ENCODE measurements at places on chromosomes 1 and 21.
A peak's percentile ranks its signal among the peaks of the same experiment; 100 is the strongest.

DNA sequence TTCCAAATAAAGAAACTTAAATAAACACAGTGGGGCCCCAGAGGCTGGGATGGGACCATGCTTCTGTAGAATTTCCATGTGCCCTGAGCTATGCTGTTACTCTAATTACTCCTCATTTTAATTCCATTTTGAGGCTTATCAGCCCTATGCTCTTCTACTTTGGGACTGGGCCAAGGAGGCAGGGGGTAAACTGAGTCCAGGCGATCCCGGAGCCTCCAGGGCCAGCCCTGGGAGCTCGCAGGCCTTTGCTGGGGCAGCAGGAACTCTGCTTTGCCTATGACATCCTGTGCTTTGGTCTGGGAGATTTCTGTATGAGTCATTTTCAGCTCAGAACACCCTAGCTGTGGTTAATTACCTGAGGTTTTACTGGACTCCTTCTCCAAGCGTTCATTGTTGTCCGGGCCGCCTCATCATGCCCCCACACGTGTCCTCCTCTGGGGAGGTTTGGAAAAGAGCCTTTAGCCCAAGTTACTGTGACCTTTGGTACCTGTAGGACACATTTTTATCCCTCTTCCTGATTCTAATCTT lies 95.7 kb downstream of the RHOU start:
- no peak for DNase-seq

- DNase-seq, result no peak
Measured at GRCh38 chr21:38918607-38919346, 113.0 kb downstream of the ETS2 start.

GRCh38 chr1:65198096-65198495 lies 50.1 kb downstream of the AK4 start:
- DNase-seq, result no peak

- DNase-seq, result no peak
Measured at GRCh38 chr1:95352767-95353166, 118.8 kb downstream of the RWDD3 start.

- DNase-seq, result no peak
Measured at GRCh38 chr1:198370996-198371395, 169.5 kb downstream of the ATP6V1G3 start.

DNA sequence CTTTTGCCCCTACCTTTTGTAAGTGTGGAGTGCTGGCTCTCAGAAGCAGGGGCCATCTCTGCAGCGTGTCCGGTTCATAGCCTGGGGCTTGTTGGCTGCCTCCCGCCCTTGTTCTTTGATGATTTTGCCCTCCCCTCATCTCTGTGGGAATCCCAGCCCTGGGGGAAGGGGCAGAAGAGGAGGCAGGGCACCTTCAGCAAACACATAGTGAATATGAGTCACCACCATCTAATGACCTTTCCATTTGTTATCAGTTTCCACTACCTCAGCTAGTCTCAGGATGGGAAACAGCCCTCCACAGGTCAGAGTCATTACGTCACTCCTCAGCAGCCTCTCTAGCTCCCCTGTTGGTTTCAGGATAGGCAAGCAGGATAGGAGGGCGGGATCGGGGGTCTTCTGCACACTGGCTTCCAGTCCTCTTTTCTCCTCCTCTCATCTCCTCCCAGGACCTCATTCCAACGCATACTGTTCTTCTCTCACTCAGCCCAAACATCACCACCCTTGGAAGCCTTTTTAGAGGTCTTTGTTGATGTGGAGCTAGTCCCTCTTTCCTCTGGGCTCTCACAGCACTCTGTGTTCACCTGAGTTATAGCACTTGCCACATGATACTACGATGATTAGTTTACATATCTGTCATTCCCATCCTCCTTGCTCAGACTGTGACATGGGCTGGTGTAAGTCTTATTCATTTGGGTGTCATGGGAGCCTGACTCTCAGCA lies 15.8 kb downstream of the GADD45A start:
- no peak for DNase-seq

DNA sequence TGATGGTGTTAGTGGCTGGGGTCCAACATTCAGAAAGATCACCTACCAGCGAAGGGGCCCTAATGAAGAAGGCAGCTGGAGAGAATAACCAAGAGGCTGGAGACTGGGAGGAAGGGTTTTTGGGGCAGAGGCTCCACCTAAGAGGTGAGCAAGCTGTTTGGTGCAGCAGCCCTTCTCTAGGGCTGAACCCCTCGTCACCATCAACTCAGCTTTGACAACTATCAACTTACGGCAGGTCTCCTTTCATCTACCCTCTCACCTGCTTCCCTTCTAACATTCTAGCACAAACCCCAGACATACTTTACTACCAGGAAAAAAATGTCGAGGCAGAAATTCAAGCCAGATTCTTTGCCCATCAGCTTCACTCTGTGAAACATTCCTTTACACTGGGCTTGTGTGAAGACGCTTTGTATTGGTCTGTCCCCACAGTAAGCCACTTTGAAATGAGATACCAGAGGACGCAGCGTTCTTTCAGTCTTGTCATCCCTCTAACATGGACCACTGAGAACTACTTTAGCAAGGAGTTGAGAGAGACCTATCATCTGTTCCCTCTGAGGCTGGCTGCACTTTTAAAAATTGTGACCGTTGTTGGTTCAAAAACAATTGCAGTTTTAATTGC lies 84.6 kb downstream of the RAVER2 start:
- DNase-seq, result no peak

DNA sequence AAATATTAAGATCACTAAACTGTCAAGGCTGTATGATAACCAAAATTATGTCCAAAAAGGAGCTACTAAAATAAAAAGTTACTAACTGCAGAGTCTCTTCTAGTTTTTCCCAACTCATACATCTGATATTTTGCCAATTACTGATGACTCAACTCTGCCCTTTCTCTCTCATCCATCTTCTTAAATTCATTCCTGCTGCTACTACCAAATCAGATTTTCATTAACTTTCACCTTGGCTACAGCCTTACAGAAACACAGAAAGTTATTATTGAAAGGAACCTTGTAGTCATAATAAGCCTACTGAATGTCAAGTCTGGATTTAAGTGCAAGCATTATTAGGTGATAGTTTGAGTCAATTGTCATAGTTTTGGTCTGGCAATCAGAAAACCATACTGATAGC lies 273.1 kb downstream of the DPYD start:
- DNase-seq, result no peak

DNA sequence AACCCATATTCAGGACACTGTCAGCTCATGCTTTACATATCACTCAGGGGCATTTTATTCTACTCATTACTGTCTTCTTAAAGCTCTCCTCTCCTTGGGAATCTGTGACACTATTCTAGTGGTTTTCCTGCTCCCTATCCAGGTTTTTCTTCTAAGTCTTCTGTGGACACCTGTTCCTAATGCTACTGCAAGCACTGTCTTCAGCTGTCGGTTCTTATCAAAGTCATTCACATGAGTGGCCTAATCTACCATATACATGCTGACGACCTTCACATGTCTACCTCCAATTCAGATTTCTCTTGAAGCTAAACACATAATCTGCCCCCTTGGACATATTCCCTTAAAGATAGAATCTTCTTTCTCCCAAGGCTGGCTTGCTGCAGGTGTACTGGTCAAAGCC lies 39.8 kb upstream of the PRRX1 start:
- no peak for DNase-seq

DNA sequence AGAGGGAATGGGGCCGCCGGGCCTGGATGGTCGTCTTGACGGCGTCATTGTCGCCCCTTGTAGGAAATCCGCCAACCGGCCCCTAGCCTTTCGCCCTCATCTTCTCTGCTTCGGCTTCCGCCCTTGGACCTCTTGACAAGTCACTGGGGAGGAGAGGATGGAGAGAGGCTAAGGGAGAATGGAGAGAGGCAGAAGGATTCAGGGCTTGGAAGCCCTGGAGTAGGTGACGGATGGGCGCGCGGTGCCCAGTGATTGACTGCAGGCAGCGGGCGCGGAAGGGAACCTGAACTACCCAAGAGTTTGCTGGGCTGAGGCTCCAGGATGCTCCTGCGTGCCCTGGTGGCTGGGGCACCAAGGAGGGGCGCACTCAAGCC lies 651 bp downstream of the PDE4B start:
- DNase-seq, result peak; percentile 43

DNA sequence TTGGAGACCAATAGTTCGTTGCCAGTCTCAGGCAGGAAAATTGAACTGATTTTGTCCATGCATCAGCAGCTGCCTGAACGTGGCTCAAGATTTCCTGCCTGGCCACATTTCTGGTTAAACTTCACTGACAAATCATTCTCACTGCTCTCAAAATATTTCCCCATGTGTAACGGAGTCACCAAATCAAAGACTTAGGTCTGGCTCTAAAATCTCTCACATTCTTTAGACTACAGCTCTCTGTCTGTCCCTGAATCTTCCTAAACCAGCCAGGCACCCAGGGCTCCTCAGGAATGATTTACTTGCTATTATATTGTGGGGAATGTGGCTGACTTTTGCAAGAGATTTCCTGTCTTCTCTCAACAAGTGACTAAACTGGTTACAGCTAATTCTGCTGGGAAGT lies 49.2 kb upstream of the GJA8 start:
- DNase-seq, result no peak

- DNase-seq, result no peak
Measured at GRCh38 chr1:234014208-234014607, 109.7 kb downstream of the SLC35F3 start.

All from NCI-H526 treated with DMSO at 0.1 percent for 48 hours (cell line).